ENCODE measurements at places on chromosomes 12 and 14.
A peak's percentile ranks its signal among the peaks of the same experiment; 100 is the strongest.

DNA sequence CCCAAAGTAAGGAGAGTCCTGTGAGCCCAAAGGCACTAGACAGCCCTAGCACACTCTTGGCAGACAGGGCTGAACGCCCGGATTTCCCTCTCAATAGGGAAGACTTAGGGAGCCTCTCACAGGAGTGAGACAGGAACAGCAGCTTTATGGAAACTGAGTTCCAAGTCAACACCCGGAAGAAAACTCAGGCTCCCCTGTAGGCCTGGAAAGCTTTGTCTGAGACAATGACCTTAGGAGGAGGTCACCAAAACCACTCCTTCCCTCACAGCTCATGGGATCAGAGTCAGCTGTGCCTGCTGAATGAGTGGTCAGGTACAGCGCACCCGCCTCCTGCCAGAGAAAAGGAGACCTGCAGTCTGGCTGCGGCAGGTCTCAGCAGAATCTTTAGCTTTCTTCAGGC lies 229.5 kb downstream of the CACNA1C start:
- no peak for DNase-seq

DNA sequence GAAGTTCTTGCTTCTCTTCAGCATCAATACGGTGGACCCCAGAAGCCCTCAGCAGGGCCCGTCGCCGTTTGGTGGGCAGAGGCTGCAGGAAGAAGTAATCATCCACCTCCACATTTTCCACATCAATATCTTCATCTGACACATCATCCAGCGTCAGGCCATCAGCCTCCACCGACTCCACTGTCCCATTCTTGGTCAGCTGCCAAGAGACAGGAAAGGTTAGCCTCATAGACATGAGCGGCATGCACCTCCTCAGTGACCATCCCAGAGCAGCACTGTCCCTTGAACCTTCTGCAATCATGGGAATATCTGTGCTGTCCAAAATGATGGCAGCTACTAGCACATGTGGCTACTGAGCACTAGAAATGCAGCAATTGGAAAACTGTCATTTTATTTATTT lies 15.6 kb downstream of the CSRNP2 start:
- DNase-seq = no peak

- no peak for DNase-seq
Observed at GRCh38 chr12:49604856-49605255, 583 bp downstream of the FAM186B start.

GRCh38 chr14:103520657-103521437 lies 1.8 kb downstream of the CKB start:
- DNase-seq = peak; percentile 93

- no peak for DNase-seq
Observed at GRCh38 chr14:77961847-77962580, 162.1 kb downstream of the ADCK1 start.

DNA sequence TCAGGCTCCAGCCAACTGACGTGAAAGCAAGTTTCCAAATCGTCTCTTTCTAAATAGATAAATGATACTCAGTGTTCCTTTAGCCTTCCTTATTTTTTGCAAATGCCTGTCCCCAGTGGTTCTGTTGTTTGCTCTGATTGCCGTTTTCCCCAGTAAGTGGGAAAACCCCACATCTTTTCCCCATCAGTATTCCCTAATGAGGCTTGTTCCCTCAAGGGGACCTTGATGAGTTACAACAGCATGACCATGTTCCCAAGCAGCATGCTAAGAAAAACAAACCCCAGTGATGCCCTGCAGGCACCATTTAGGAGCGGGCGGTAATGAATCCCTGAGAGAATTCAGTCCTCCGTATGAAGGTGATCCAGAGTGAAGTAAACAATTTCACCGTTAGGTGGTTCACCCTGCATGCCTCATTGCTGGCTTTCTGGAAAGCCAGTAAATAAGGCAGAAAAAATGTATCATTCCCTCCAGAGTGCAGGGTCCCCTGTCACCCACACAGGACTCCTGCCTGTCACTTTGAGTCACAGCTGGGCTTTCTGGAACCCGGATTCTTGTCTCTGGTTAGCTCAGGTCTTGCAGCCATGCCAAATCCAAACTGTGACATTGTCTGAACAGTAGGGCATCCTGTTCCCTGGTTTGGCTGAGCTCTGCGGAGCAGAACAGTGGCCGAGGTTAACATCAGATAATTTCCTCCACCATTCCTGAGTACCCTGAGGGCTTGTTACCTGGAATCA lies 222.6 kb downstream of the RGS6 start:
- DNase-seq = no peak

- peak; percentile 91 for DNase-seq
Observed at GRCh38 chr12:31715283-31715825, 13.5 kb downstream of the AMN1 start.

DNA sequence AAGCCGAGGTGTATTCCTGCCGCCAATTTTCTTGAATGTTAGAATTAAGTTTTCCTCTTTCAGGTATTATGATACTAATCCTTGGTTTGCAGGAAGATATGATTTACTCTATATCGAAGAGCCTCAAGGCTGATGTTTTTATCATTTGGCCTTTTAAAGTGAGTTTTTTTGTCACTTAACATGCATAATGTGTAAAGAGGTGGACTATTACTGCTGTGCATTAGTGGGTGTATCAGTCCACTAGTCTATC lies 11.1 kb upstream of the TMPO start:
- no peak for DNase-seq

GRCh38 chr14:70354204-70354603 lies 5.3 kb downstream of the COX16 start:
- no peak for DNase-seq

GRCh38 chr12:84294246-84294645 lies 618.4 kb downstream of the SLC6A15 start:
- DNase-seq = no peak

DNA sequence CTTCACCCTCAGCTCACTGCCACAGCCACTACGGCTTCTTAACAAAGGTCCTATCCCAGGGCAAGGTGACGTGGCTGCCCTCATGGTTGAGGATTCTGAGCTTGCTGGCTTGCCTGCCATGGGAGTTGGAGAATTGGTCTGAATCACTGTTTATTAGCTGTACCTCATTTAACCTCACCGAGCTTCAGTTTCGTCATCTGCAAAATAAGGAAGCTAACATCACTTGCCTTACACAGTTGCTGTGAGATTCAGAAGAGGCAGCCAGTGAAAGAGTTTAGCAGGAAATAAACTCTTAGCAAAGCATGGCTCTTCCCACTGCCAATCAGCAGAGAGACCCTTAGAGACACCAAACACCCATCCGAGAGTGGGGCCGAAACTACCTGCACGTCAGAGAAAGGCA lies 90.1 kb upstream of the KCNA1 start:
- DNase-seq = no peak

GRCh38 chr14:32296366-32296765 lies 32.7 kb upstream of the AKAP6 start:
- DNase-seq = no peak

DNA sequence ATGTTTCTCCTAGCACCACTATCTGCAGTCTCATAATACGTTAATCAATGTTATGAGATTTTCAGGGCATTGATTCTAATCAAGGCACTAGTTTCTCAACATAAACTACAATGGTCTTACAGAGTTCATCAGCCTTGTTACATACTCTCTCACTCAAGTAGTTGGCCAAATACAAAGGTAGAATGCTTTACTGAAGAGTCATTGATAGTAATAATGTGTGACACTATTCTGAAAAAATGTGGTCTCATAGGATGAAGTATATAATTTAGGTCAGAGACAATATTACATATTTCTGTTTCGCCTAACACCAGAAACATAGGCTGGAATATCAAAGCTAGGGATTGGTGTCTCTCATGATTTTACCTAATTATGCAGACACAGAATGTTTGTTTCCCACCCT lies 35.2 kb upstream of the MDGA2 start:
- DNase-seq = no peak

DNA sequence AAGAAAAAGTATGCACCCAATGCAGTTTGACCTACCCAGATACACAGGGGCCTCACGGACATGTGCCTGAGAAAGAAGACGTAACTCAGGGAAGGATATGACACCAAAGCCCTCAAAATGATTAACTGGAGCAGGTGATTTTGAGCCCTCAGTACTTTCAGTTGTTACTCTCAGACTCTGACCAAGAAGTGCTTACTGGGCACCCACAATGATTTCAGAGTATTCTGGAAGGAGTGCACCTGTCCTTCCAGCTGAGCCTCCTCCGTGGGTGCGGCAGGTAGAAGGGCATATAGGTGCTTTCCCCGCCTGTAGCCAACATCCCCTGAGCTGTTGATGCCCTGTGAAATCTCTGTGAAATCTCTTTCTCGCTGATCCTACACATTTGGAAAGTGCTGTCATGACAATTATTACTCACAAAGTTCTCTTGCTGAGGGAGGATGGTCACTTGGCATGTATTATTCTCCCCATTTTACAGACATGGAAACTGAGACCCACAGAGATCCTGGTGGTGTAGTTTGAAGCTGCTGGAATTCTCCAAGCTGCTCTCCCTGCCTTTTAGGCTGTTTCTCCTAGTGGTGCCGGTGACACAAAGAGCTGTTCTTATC lies 154.3 kb upstream of the CCND2 start:
- DNase-seq = no peak

GRCh38 chr12:120774169-120774916 lies 48.7 kb downstream of the ACADS start:
- peak; percentile 64 for DNase-seq

- DNase-seq = no peak
Observed at GRCh38 chr14:106662936-106663550, 1136.7 kb downstream of the TMEM121 start.

DNA sequence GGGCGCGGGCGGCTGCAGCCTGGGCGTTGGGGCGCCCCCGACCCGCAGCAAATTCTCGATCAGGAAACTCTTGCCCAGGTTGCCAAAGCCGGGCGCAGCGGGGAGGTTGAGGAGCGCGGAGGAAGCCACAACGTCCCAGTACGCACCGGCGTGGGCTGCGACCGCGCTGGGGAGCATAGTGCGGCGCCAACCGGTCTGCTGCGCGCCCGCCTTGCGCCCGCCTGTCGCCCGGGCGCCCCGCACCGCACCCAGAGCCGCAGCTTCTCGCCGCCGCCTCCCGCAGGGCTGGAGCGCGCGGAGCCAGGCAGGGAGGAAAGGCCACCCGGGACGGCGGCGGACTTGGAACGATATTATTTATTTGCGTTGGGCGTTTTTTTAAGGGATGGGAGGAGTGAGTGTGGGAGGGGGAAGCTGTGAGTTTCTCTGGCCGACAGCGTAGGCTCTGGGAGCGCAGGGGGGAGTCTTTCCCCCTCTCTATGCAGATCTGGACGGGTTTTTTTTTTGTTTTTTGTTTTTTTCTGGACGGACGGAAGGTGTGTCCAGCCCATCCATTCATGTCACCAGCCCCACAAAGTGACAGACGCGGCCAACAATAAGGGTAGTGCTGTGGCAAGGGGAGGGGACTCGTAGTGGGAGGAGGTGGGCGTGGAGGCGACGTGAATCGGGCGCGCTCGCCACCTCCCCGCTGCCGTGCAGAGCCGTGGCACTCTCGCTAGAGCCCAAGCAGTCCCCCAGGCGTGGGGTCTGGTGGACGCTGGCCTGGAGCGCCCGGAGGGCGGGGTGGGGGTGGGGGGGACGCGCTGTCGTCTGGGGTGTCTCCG lies at the start of gene DBX2:
DBX2 (minus strand) TSS at position 349 of the 821 bp plus-strand sequence; CDS start at position 177, 172 bp downstream.
- DNase-seq = peak; percentile 86

- no peak for DNase-seq
Observed at GRCh38 chr12:110176745-110177144, 52.6 kb downstream of the IFT81 start.

GRCh38 chr14:23457587-23458445 lies 11.7 kb upstream of the NGDN start:
- peak; percentile 65 for DNase-seq

- peak; percentile 96 for DNase-seq
Observed at GRCh38 chr12:67042697-67043131, 226.4 kb upstream of the CAND1 start.

- no peak for DNase-seq
Observed at GRCh38 chr12:39499296-39499695, 56.4 kb upstream of the KIF21A start.

DNA sequence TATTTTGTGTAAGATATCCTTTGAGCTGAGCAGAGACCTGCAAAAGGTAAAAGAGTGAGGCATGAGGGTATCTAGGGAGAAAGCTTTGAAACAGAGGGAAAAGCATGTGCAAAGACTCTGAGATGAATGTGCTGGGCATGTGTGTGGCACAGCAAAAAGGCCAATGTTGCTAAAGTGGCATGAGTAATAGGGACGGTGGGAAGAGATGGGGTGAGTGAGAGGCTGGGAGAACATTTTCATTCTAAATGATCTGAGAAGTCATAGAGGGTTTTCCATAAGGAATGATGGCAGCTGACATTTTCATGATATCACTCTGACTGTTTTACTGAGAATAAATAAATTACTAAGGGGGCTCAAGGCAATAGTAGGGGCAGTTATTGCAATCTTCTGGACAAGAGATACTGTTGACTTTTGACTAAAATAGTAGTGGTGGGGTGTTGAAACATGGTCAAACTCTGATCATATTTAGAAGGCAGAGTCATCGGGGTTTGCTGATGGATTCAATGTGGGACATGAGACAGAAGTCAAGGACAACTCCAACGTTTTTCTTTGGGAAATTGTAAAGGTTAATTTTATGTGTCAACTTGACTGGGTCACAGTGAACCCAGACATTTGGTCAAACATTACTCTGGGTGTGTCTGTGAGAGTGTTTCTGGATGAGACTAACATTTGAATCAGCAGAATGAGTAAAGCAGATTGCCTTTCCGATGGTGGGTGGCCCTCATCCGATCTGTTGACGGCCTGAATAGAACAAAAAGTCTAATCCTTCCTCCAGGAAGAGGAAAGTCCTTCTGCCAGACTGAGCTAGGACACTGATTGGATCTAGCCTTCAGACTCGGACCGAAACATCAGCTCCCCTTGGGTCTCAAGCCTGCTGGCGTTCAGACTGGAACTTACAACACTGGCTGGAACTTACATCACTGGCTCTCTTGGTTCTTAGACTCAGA lies 193.9 kb upstream of the PLXNC1 start:
- DNase-seq = no peak

DNA sequence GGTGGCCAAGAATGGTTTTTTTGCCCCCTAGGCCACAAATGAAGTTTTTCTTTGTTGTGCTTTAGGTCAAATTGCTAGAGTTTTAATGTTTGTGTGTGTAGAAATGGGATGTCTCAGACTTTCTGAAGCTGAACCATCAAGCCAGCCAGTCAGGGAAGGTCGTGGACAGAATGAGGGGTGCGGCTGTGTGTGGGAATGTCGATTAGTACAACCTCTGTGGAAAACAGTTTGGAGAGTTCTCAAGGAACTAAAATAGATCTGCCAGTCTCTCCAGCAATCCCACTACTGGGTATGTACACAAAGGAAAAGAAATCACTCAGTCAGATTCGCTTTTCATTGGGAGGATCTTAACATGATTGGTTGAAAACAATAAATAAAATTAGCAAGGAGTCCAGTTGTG lies 44.5 kb downstream of the ACACB start:
- DNase-seq = no peak

DNA sequence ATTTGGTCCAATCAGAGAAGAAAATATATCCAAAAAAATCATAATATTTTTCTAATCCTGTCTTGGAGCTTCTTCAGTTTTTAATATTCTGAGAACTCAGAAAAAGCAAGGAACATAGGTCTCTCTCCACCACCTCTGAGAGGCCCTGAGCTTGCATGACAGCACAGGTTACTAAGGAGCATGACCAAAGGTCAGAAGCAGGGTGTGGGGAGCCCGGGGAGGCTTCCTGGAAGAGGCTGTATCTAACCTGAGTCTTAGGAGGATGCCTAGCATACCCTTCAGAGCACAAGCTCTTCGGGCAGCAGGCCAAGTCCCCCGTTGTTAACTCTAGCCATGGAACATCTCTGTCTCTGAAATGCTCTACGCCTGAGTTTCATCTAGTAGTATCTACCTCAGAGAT lies 15.7 kb upstream of the STON2 start:
- no peak for DNase-seq

GRCh38 chr14:99271951-99272631 lies at the start of gene BCL11B:
Gene BCL11B (minus strand): TSS chr14:99272197. CDS start chr14:99271218, 979 bp downstream.
- DNase-seq = peak; percentile 87

- no peak for DNase-seq
Observed at GRCh38 chr12:51889216-51890132, 1.6 kb downstream of the ANKRD33 start.
